WTC11 (cell line): ENCODE measurements at places on chromosomes 1 and 21. TPM values are rescaled to one million over a fixed set of nuclear protein-coding genes. Genes with fewer than 3 reads are reported as not detected.

- DNase-seq, result no peak
- H3K36me3 ChIP-seq, result no peaks in the 10 kb centered on the region
These were observed 30.4 kb downstream of the H3-3A start for GRCh38 chr1:226092965-226093364.

GRCh38 chr1:51963592-51964308 is 26.8 kb downstream of the RAB3B start:
- peaks cover 19% of the 10 kb centered on the region for H3K36me3 ChIP-seq
- H3K27ac ChIP-seq, result no peak overlapping the region
- H3K4me1 ChIP-seq, result peaks cover 13% of the 10 kb centered on the region
- DNase-seq, result no peak
- no peaks in the 10 kb centered on the region for H3K27me3 ChIP-seq

DNA sequence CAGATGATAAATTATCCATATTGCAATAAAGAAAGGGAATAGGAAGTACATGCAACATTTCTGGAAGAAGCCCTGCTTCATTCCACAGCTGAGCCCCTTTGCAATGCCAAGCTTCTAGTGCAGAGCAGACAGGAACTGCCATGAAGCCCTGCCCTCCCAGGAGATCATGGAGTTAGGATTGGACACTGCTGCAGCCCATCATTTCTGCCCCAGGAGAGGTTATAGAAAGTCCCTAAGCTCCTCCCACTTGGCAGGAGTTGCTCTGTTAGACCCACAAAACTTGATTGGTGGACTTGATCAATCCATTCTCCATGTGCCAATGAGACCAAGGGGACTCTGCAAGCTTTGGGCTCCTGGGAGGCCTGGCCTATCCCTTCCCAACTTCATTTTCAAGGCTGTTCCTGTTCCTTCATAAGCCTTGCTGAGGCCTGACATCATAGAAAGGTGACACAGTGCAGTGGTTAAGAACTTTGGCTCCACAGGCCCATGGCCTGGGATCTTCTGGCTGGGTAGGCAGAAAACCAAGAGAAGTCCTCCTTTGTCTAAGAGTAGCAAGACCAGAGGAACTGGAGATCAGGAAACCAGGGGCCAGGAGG is 1.3 kb upstream of the LAPTM5 start:
- DNase-seq, result no peak
- no peak overlapping the region for H3K4me3 ChIP-seq
- H3K27ac ChIP-seq, result no peak overlapping the region
- H3K4me1 ChIP-seq, result peaks cover 19% of the 10 kb centered on the region

DNA sequence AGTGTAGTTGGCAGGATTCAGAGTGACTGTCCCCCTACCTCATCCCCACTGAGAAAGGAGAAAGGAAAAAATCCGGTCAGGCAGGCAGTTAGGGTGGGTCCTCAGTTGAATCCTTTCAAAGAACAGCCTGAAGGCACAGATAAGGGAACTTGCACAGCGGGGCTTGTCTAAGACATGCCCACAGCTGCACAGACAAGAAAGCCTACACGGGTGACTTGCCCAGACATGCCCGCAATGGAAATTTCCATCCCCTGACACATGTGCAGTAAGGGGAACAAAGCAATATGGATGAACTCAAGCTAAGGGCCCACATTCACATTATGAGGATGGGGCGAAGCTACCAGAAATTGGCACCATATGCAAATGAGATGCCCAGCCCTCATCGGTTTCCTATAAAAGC is 82.5 kb downstream of the DESI2 start:
- peaks cover 25% of the 10 kb centered on the region for H3K27me3 ChIP-seq
- no peak for DNase-seq
- H3K4me3 ChIP-seq, result no peak overlapping the region
- H3K27ac ChIP-seq, result peak overlapping the region; percentile 98
- peaks cover 9% of the 10 kb centered on the region for H3K36me3 ChIP-seq

DNA sequence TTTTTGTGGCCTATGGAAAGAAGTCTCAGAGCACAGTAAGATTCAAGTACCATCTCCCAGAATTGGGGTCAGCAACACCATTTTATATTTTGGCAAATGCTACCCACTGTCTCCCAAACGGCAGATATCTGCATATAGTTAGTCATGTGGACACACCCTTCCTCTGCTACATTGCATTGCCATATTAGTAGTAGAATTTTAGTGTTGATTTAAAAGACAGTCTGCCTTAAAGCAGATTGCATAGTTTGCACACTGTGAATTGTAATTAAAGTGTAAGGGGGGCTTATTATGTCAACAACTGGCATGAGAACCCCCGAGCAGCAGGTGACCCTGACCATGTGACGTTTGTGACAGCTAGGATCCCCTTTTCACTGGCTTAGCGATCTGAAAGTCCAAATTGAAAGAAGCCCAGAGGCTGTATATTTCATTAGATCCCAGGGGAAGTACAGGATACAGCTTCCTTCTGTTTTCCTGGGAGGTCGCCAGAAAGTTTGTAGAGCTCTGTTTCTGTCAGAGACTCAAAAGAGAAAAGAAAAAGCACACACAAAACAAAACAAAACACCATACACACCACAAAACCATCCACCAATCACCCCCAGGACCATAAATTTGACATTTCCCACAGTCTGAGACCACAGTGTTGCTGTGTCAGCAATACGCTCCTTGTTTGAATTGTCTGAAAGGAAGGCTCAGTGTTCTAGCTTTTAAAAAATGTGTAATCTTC is 172.4 kb downstream of the NFIA start:
- H3K36me3 ChIP-seq, result 0 out of 2 replicates have a peak, but pooled peaks cover 2% of the 10 kb centered on the region
- H3K27ac ChIP-seq, result peak overlapping the region; percentile 54; the same call in 1 of the 2 replicates
- DNase-seq, result no peak
- H3K27me3 ChIP-seq, result no peaks in the 10 kb centered on the region
- peaks cover 46% of the 10 kb centered on the region for H3K4me1 ChIP-seq
- H3K4me3 ChIP-seq, result no peak overlapping the region

DNA sequence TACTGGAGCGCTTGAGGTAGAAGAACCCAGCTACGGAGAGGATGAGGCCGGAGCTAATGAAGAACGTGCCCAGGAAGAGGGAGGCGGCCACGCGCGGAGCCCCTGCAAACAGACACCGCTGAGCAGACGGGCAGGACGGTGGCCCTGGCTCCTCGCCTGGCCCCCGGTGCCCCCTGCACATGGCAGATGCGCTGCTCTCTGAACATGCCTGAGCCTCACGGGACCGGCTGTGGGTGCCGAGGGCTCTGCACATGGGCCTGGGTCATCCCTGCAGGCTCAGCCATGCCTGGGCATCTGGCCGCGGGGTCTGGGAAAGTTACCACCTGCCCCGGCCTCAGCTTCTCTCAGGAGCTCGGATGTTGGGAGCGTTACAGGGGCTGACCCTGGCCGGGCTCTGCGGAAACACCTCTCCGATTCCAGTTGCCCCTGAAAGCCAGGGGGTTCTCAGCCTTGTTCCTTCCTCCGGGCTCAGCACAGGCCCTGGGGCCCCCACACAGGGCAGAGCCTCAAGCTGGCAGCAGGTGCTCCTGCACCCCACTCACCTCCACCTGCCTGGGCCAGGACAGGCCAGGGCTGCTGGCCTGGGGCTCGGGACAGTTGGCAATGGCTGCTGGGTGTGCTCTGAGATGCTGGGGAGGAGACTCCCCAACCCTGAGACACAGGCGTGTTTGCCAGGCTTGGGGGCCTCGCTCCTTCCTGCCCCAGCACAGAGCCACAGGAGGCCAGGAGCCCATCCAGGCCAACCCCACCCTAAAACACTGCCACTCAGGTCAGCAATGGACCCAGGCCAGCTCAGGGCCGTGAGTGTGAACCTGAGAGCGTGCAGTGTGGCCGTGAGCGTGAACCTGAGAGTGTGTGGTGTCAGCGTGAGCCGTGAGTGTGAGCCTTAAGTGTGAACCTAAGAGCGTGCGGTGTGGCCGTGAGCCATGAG is 12.1 kb upstream of the RNF223 start:
- H3K4me1 ChIP-seq, result no peaks in the 10 kb centered on the region
- peak overlapping the region; percentile 57; the same call in 1 of the 2 replicates for H3K27ac ChIP-seq
- H3K4me3 ChIP-seq, result no peak overlapping the region
- DNase-seq, result no peak
- no peaks in the 10 kb centered on the region for H3K27me3 ChIP-seq

DNA sequence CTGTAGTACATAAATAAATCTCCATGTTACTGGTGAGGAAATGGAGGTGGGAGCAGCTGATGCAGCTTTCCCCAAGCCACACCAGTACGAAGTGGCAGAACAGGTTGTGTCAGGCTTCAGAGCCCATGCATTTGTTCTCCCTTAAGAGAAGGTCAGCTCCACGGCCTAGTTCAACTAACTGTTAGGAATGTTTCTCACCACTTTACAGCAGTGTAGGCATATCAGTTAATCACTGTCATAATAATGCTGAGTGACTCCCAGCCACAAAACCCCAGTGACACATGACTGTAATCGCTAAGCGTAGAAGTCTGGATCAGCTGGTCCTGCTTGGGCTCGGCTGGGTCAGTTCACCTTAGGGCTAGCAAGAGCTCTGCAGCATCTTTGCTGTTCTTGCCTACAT is 90.4 kb downstream of the VPS26C start:
- no peak overlapping the region for H3K4me3 ChIP-seq
- 0 out of 2 replicates have a peak overlapping the region, but pooled peaks have one; percentile 21 for H3K27ac ChIP-seq
- peaks cover 5% of the 10 kb centered on the region; the same call in 1 of the 2 replicates for H3K4me1 ChIP-seq
- peaks cover 15% of the 10 kb centered on the region for H3K36me3 ChIP-seq
- no peaks in the 10 kb centered on the region for H3K27me3 ChIP-seq
- DNase-seq, result no peak

GRCh38 chr21:19458295-19458694 is 1054.7 kb upstream of the TMPRSS15 start:
- H3K27ac ChIP-seq, result no peak overlapping the region
- H3K4me3 ChIP-seq, result no peak overlapping the region
- peaks cover 13% of the 10 kb centered on the region for H3K4me1 ChIP-seq
- DNase-seq, result no peak
- no peaks in the 10 kb centered on the region for H3K36me3 ChIP-seq

GRCh38 chr21:35476621-35477395 is 427.7 kb upstream of the RUNX1 start:
- DNase-seq, result no peak
- H3K4me3 ChIP-seq, result no peak overlapping the region
- H3K27ac ChIP-seq, result no peak overlapping the region
- H3K36me3 ChIP-seq, result peaks cover 23% of the 10 kb centered on the region

- H3K27me3 ChIP-seq, result no peaks in the 10 kb centered on the region
- H3K4me1 ChIP-seq, result no peaks in the 10 kb centered on the region
- no peak overlapping the region for H3K4me3 ChIP-seq
- DNase-seq, result no peak
These were observed 193.3 kb downstream of the EIF4G3 start for GRCh38 chr1:20983297-20983889.

- no peaks in the 10 kb centered on the region for H3K36me3 ChIP-seq
- H3K4me1 ChIP-seq, result no peaks in the 10 kb centered on the region
- H3K27me3 ChIP-seq, result no peaks in the 10 kb centered on the region
- no peak for DNase-seq
- H3K4me3 ChIP-seq, result no peak overlapping the region
These were observed 224.8 kb upstream of the KCNK2 start for GRCh38 chr1:214857716-214858115.

- no peaks in the 10 kb centered on the region for H3K27me3 ChIP-seq
- no peak for DNase-seq
- 0 out of 2 replicates have a peak, but pooled peaks cover 3% of the 10 kb centered on the region for H3K4me1 ChIP-seq
- H3K4me3 ChIP-seq, result no peak overlapping the region
These were observed 56.2 kb upstream of the NUF2 start for GRCh38 chr1:163265547-163265946.

DNA sequence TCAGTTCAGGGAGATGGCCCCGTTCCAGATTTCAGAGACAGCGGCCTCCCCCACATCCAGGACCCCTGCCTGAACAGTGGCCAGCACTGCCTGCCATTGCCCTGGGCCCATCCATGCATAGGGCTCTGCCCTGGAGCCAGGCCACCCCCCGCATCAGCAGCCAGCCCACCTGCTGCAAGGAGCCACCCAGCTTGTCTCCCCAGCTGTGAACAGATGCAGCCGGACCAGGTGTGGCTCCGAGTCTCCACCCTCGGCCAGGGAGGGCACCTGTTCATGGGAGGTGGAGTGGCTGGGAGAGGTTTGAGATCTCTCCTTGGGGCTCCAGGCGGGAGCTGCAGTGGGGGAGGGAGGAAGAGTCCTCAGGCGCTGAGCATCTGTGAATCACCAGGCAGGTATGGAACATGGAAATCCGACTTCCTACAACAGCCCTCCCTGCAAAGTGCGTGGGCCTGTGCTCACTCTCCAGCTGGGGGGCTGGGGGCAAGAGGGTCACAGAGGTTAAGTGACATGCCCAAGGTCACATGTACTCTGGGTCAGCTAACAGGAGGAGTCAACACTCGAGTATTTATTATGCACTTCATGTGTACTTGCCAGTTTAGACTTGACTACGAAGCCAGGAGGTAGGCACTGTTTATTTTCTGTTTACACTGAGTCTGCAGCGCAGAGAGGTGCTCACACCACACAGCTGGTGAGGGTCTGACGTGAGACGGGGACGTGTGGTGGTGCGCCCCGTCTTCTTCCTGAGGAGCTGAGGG is 4.8 kb upstream of the HES5 start:
- DNase-seq, result no peak
- no peaks in the 10 kb centered on the region for H3K36me3 ChIP-seq
- H3K27me3 ChIP-seq, result peaks cover 72% of the 10 kb centered on the region
- H3K4me1 ChIP-seq, result peaks cover 9% of the 10 kb centered on the region
- no peak overlapping the region for H3K4me3 ChIP-seq

DNA sequence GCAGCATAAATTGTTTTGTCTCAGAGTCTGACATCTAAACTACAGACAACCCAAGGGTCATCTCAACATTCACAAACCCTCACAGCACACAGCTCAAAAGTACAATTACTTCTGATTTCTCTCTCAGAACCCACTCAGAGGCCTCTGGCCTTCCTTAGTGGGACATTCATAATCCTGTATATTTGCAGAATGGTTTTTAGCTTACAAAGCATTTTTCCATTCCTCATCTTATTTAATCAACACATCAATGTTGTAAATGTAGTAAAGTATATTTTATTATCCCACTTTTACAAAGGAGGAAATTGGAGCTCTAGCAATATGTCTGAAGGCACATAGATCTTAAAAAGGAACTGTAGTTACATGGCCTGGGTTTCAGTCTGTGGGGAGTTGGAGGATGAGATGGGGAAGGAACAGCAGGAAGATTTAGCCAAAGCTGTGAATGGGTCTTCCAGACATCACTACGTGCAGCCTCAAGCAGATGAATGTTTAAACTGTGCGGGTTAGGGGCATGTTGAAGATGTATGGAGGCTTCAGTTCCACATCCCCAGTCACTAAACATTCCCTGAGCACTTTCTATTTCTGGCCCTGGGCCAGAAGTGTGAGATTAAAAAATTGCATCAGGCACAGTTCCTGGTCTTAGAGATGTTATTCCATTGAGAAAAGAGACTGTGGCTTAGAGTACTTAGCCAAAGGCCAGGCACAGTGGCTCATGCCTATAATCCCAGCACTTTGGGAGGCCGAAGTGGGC is 13.3 kb downstream of the AKNAD1 start:
- no peaks in the 10 kb centered on the region; the same call in 1 of the 2 replicates for H3K27me3 ChIP-seq
- no peaks in the 10 kb centered on the region for H3K36me3 ChIP-seq
- H3K4me3 ChIP-seq, result no peak overlapping the region
- no peak overlapping the region for H3K27ac ChIP-seq
- peaks cover 13% of the 10 kb centered on the region for H3K4me1 ChIP-seq

- H3K27me3 ChIP-seq, result no peaks in the 10 kb centered on the region; the same call in 1 of the 2 replicates
- H3K27ac ChIP-seq, result no peak overlapping the region
- peaks cover 14% of the 10 kb centered on the region for H3K36me3 ChIP-seq
- no peak overlapping the region for H3K4me3 ChIP-seq
- DNase-seq, result no peak
These were observed 68.1 kb upstream of the APP start for GRCh38 chr21:26238646-26239045.

- H3K27ac ChIP-seq, result peak overlapping the region; percentile 95; the same call in 1 of the 2 replicates
- peaks cover 6% of the 10 kb centered on the region; the same call in 1 of the 2 replicates for H3K36me3 ChIP-seq
- no peak for DNase-seq
These were observed 462.2 kb upstream of the CXADR start for GRCh38 chr21:17050646-17051045.

LRRC71 gene
- total RNA-seq, result 0.18 to 0.30 TPM (median 0.22 TPM) in 3 replicates

PLEKHN1 gene
- 2.9 to 3.4 TPM (median 3.0 TPM) in 3 replicates for total RNA-seq

FCRL5 gene
- 0.70 to 0.89 TPM (median 0.78 TPM) in 3 replicates for total RNA-seq

KCNH1 gene
- 0.11 to 0.21 TPM (median 0.17 TPM) in 3 replicates for total RNA-seq

TMOD4 gene
- total RNA-seq, result 0.66 to 0.82 TPM (median 0.79 TPM) in 3 replicates

GIPC2 gene
- total RNA-seq, result 0.83 to 1.6 TPM (median 1.1 TPM) in 3 replicates

PAX7 gene
- 0.24 to 0.73 TPM (median 0.37 TPM) in 3 replicates for total RNA-seq

ACKR1 gene
- total RNA-seq, result 0.18 to 0.63 TPM (median 0.34 TPM) in 3 replicates

DDI2 gene
- total RNA-seq, result 33.8 to 34.2 TPM (median 33.8 TPM) in 3 replicates
